ENCODE measurements at places on chromosomes 11 and 22.

DNA sequence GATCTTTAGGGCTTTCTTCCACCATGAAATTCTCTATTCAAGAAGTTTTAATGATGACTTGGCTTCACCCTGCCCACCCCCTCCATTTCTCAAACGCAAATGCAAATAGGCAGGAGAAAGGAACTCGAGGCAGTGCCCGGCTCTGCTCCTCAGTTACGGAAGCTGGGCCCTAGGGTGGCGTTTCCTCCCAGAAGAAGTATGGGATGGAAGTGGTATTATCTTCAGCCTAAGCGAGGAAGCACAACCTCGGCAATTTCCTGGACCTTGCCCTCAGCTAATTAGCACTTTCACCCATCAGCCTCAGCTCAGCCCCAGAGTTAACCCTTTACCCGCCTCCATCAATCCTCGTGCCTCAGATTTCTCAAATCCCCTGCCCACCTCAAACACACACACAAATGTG, 58.2 kb upstream of the LRRC55 start:
- no peak for DNase-seq

- peak; percentile 29 for DNase-seq
These were observed 5.6 kb upstream of the TIRAP start for GRCh38 chr11:126277322-126277721.

GRCh38 chr22:29205594-29206371, at the start of gene EMID1:
Gene EMID1 (plus strand): TSS chr22:29205896. CDS start chr22:29206039, 143 bp downstream.
- DNase-seq = peak; percentile 36

DNA sequence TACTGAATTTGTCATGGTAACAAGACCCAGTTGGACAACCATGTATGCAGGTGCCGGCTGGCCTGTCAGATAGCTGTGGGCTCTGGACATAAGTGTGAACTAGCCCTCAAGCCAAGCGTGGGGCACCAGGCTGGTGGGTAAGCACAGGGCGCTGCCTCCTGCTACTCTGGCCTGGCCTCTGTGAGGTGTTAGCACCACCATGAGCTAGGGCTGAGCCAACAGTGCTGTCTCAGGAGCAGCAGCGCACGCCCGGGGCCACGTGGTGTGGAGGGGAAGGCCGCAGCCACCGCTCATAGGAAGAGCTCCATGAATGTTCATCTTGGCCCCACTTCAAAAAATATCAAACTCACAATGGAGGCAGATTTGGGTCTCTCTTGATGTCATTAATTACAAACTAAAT, 35.3 kb upstream of the GNB1L start:
- no peak for DNase-seq

GRCh38 chr11:111336582-111337256, 38.4 kb downstream of the POU2AF3 start:
- no peak for DNase-seq

GRCh38 chr11:87201376-87201775, 163.6 kb downstream of the TMEM135 start:
- no peak for DNase-seq

DNA sequence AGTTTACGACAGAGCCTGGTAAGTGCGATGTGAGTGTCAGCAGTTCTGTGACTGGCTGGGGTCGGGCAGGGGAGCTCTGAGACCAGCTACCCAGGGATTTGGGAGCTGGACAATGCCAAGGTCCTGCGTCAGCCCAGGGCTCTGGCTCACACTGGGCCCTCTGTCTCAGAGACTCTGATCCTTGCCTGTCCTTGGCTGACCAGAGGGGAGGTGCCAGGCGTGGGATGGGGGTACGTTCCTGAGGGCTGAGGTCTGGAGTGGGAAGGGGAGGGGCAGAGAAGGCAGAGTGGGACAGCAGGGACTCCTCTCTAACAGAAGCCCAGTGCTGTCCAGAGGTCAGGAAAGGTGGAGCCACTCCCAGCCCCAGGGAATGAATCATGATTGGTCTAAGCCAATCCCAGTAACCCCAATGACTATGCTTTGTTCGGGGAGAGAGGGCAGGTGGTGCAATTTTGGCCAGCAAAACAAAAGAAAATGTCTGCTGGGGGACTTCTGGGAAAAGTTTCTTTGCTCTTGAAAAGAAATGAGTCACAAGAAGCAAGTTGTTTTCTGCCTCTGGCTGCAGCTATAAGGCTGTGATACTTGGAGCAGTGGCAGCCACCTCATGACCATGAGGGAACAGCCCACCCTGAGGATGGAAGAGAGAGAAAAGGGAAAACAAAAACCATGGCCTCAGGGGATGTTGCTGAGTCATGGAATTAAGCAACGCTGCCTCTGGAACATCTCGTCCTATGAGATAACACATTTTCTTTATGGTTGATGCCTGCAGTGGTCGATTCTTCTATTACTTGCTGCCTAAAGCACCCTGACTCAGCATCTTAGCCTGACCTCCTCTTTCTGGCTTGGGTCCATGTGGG, 108.3 kb downstream of the CHST1 start:
- no peak for DNase-seq

DNA sequence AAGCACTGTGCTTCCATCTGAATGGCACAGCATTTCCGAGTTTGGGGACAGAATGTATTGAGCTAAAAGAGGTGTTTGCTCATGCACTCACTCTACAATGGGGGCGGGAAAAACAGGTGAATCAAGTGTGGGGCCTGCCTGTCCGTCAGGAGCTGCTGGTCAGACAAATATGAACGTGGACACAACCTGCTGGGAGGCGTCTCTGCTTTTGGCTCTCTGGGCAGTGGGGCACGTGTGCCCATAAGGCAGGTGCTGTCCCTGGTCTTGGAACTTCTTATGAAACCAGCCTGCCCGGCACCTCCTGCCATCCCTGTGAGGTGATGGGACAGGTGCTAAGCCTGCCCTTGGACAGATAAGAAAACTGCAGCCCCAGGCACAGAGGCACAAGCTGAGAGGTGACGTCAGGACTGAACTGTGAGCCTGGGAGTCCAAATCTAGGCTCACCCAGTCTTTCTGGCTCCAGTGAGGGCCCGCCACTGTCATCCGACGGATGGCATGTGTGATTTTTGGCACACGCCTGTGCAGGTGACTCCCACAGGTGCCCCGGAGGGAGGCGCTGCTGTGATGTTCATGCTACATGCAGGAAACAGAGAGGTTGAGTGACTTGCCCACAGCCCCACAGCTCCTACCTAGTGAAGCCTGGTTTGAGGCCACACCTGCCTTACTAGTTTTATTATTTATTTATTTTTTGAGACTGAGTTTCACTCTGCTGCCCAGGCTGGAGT, 51.6 kb downstream of the SMIM38 start:
- DNase-seq = no peak

- DNase-seq = no peak
These were observed 4.4 kb upstream of the FOXRED2 start for GRCh38 chr22:36510966-36511881.

- no peak for DNase-seq
These were observed 4.0 kb downstream of the KCNJ1 start for GRCh38 chr11:128862908-128863660.

GRCh38 chr11:74169738-74170458, 904 bp downstream of the C2CD3 start:
- DNase-seq = no peak

GRCh38 chr11:94129512-94130297, 1.1 kb downstream of the PANX1 start:
- DNase-seq = no peak

DNA sequence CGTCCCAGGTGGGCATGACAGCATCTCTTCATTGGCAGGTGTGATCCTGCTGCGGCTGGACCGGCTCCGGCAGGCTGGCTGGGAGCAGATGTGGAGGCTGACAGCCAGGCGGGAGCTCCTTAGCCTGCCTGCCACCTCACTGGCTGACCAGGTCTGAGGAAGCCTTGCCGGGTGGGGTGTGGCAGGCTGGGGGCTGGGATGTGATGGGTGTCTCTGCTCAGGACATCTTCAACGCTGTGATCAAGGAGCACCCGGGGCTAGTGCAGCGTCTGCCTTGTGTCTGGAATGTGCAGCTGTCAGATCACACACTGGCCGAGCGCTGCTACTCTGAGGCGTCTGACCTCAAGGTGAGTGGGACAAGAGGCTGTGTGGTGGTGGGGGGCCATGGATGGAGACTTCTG, 3.5 kb downstream of the LARGE2 start:
- no peak for DNase-seq

- no peak for DNase-seq
These were observed 220.1 kb upstream of the E2F8 start for GRCh38 chr11:19460718-19461405.

DNA sequence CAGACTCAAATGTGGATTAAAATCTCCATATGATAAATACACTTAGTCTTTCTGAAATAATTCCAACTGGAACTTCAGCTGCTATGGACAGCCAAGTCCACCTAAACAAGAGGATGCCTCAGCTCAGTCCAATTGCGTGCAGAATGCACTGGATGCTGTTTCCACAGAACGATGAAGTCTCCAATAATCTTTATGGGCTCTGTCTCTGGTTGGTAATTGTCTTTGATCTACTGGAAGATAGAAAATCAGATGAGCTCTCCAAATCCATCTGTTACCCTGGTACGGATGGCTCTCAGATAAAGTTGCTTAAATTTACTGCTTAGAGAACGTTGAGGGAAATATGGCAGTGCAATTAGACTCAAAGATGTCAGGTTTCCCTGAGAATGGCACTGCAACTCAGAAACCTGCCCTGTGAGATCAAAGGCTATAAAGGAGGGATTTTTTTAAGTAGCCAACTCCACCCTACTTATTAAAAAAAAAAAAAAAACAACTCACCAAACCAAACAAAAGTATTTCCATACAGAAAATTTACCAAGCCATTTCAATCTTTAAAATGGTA, 859 bp upstream of the BIRC3 start:
- no peak for DNase-seq

- no peak for DNase-seq
These were observed 56.3 kb upstream of the TCF20 start for GRCh38 chr22:42326801-42327200.

- DNase-seq = no peak
These were observed 15.5 kb downstream of the RHBDD3 start for GRCh38 chr22:29251981-29252911.

DNA sequence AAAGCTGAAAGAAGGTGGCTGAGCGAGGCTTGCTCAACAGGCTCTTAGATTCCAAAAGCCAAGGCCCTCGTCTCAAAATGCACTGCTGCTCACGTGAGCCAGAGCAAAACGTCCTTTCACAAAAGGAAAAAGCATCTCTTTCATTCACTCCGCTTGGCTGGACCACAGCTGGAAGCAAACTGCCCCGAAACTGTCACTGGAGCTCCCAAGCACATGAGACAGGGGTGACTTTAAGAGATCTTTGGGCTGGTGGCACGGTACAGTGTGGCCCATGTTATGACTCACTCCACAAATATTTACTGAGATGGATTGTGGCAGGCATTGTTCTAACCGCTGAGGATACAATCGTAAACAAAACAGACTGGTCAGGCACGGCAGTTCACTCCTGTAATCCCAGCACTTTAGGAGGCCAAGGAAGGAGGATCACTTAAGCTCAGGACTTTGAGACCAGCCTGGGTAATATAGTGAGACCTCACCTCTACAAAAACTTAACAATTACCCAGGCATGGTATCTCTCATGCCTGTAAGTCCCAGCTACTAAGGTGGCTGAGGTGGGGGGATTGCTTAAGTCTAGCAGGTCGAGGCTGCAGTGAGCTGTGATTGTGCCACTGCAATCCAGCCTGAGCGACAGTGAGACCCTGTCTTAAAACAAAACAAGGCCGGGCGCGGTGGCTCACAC, 3.6 kb downstream of the PLA2G6 start:
- DNase-seq = peak; percentile 58

GRCh38 chr11:63592975-63593395, 21.2 kb downstream of the PLAAT3 start:
- no peak for DNase-seq

- DNase-seq = no peak
These were observed 71.0 kb downstream of the CYP2R1 start for GRCh38 chr11:14821031-14821430.

GRCh38 chr22:50192436-50193204, 6.9 kb downstream of the TRABD start:
- DNase-seq = peak; percentile 74

DNA sequence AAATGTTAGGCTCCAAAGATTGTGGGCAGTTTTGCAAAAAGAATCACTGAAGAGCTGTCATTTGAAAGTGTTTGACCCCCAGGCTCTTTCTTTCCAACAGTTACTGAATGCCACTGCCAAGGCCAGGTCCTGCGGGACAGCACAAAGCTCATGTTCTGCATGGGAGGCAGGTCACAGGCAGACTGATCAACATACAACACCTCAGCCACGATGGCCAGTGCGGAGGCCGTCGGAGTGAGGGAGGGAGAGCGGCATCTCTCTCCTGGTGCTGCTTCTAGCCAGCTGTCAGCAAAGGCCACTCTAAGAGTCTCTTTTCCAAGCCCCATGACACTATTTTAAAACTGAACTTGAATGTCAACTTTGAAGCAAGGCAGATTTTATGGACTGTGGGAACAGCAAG, 49.9 kb downstream of the ARFGAP3 start:
- peak; percentile 59 for DNase-seq

GRCh38 chr11:41935241-41935640, 475.8 kb upstream of the LRRC4C start:
- no peak for DNase-seq

DNA sequence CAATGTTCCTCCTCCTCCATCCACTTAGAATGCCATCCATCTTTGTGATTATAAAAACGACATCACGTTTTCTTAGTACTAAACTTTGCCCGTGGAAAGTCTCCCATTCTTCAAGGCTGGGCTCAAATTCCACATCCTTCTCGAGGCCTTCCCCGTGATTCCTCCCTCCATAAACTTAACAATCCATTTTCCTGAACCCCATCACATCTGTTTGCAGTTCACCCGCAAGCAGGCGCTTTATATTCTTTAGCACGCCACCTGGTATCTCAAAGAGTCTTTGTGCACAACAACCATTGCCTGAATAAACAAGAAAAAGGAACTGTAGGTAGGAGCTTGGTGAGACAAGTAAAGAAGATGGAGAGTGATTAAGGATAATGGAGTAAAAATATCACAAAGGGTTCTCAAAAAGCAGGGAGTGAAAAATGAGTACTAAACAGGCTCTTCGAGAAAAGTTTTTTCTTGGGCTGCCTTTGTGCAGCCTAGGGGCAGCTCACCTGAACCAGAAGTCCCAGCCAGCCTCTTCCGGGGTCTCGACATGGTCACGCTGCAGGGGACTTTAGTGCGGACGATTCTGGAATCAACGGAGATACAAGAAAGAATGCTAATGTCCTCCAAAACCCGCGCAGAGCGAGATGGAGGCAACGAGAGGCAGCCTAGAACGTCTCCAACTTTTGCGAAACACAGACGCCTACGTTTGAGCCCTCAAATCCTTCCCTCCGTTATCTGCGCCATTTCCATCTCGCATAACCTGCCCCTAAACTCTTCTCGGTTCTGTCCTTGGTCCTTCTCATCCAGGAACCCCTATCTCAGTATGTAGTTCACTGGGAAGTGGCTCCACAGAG, 585 bp downstream of the THYN1 start:
- peak; percentile 26 for DNase-seq

DNA sequence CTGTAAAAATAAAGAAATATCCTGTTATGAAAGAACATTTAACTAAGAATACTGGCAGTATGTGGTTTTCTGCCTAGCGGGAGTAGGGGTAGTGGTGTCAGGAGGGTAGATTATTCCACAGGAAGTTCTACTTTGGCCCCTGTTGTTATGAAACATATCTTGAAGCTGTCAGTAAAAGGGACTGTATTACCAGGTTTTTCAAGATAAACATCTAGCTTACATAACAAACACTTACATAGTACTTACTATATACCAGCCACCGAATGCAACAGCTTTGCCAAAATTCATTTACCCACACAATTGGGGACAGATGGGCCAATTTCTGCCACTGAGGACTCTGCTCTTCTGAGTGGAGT, 3.7 kb downstream of the TMEM123 start:
- no peak for DNase-seq
